ENCODE measurements at places on chromosomes 2 and 18. TPM values are rescaled to one million over a fixed set of nuclear protein-coding genes. Genes with fewer than 3 reads are reported as not detected.

Gene G6PC2
- not detected for total RNA-seq

Gene SCTR
- 0.79 TPM for total RNA-seq

Gene CHRNA1
- not detected for total RNA-seq

- no peak for DNase-seq
These were observed 16.3 kb downstream of the WDPCP start for GRCh38 chr2:63572001-63572400.

GRCh38 chr2:223363085-223363484, 239.1 kb downstream of the SCG2 start:
- DNase-seq: no peak

GRCh38 chr2:130393318-130393910, 37.6 kb downstream of the PTPN18 start:
- no peak for DNase-seq

- no peak for DNase-seq
These were observed 2173.5 kb upstream of the PIK3C3 start for GRCh38 chr18:39781565-39781964.
